Psoas muscle (tissue), 8 donors: ENCODE measurements at places on chromosomes 4 and X. TPM values are rescaled to one million over a fixed set of nuclear protein-coding genes. Genes with fewer than 3 reads are reported as not detected.

Gene FATE1
- total RNA-seq, result not detected

- no peak for DNase-seq
- no peaks in the 10 kb centered on the region for H3K27me3 ChIP-seq
- H3K4me1 ChIP-seq, result no peaks in the 10 kb centered on the region
- H3K4me3 ChIP-seq, result no peak overlapping the region
- H3K27ac ChIP-seq, result no peak overlapping the region
Observed at GRCh38 chr4:422587-422986, 76.4 kb downstream of the ZNF721 start.

GRCh38 chr4:173912384-173912783 is 371.1 kb downstream of the FBXO8 start:
- no peaks in the 10 kb centered on the region for H3K27me3 ChIP-seq
- H3K27ac ChIP-seq, result no peak overlapping the region
- no peaks in the 10 kb centered on the region for H3K4me1 ChIP-seq
- no peaks in the 10 kb centered on the region for H3K36me3 ChIP-seq
- H3K4me3 ChIP-seq, result no peak overlapping the region
- no peak for DNase-seq

- H3K4me1 ChIP-seq, result no peaks in the 10 kb centered on the region
- DNase-seq, result no peak
- H3K36me3 ChIP-seq, result no peaks in the 10 kb centered on the region
- no peak overlapping the region for H3K27ac ChIP-seq
- no peak overlapping the region for H3K4me3 ChIP-seq
- no peaks in the 10 kb centered on the region for H3K27me3 ChIP-seq
Observed at GRCh38 chr4:84432713-84433112, 66.4 kb downstream of the NKX6-1 start.

GRCh38 chrX:111886678-111887077 is 10.7 kb downstream of the TRPC5OS start:
- H3K4me1 ChIP-seq, result no peaks in the 10 kb centered on the region
- DNase-seq, result no peak
- no peaks in the 10 kb centered on the region for H3K27me3 ChIP-seq
- no peaks in the 10 kb centered on the region for H3K36me3 ChIP-seq
